ENCODE measurements at places on chromosomes 4 and X. TPM values are rescaled to one million over a fixed set of nuclear protein-coding genes. Genes with fewer than 3 reads are reported as not detected.

KIT gene
- total RNA-seq, result 0.54 TPM

ADAMTS3 gene
- 13.1 TPM for total RNA-seq

DNA sequence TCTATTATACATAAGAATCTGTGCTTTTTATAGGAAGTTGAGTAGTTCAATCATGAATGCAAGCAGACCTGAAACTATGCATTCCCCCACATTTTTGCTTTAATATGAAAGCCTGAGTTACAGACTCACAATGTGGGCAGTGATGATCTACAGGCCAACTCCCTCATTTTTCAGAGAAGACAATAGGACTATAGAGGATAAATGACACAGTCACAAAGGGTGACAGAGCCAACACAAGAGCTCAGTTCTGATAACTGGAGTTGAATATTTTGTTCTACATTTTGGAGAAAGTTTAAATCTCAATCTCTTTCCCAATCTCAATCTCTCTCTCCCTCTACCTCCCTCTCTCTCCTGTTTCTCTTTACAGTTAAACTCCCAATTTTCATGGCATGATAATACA, 27.0 kb downstream of the MBNL3 start:
- H3K4me3 ChIP-seq, result no peak overlapping the region
- H3K4me1 ChIP-seq, result no peaks in the 10 kb centered on the region
- peaks cover 7% of the 10 kb centered on the region for H3K27me3 ChIP-seq
- H3K36me3 ChIP-seq, result no peaks in the 10 kb centered on the region
- DNase-seq, result no peak

PDHA1 gene
- total RNA-seq, result 92.6 TPM

PNMA5 gene
- not detected for total RNA-seq

ALAS2 gene
- total RNA-seq, result 1.3 TPM

GRCh38 chr4:77190053-77190452, 33.0 kb downstream of the CCNG2 start:
- DNase-seq, result no peak
- H3K27ac ChIP-seq, result no peak overlapping the region

NIPAL1 gene
- total RNA-seq, result 1.4 TPM

GRCh38 chrX:46642145-46642544, 68.6 kb downstream of the CHST7 start:
- H3K27ac ChIP-seq, result no peak overlapping the region
- no peaks in the 10 kb centered on the region for H3K4me1 ChIP-seq
- DNase-seq, result peak; percentile 55
- H3K4me3 ChIP-seq, result no peak overlapping the region
- H3K36me3 ChIP-seq, result no peaks in the 10 kb centered on the region

- no peaks in the 10 kb centered on the region for H3K27me3 ChIP-seq
- no peak overlapping the region for H3K27ac ChIP-seq
- no peaks in the 10 kb centered on the region for H3K4me1 ChIP-seq
- DNase-seq, result no peak
- no peaks in the 10 kb centered on the region for H3K36me3 ChIP-seq
Observed at GRCh38 chrX:22542641-22543040, 269.9 kb downstream of the CBLL2 start.

GAGE12C gene
- not detected for total RNA-seq

DNA sequence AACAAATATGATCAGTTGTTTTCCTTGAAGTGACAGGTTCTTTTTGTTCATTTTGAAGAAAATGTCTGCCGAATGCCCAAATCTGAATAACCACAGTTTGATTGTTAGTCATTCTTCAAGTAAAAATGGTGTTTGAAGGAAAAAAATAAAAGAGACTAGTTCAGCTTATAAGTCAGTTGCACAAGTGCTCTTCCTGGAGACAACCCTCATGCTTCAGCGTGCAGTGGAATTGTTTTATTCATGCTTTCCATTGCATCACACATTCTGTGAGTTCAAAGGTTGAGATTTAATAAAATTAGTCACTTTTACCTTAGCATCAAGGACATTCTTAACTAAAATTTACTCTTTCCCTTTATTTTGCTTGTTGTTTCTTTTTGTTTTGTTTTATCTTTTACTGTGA, 404.9 kb downstream of the ZNF674 start:
- no peaks in the 10 kb centered on the region for H3K4me1 ChIP-seq
- H3K4me3 ChIP-seq, result no peak overlapping the region
- no peaks in the 10 kb centered on the region for H3K27me3 ChIP-seq
- DNase-seq, result no peak

GRCh38 chr4:48093991-48094416, 40.0 kb downstream of the TXK start:
- peak; percentile 65 for DNase-seq
- no peak overlapping the region for H3K27ac ChIP-seq
- no peaks in the 10 kb centered on the region for H3K36me3 ChIP-seq

GRCh38 chr4:7151668-7152227, 40.6 kb upstream of the SORCS2 start:
- no peak overlapping the region for H3K27ac ChIP-seq
- DNase-seq, result no peak
- no peaks in the 10 kb centered on the region for H3K27me3 ChIP-seq
- peaks cover 7% of the 10 kb centered on the region for H3K4me1 ChIP-seq

All from adrenal gland (tissue), 19 donors.